ENCODE measurements at places on chromosomes 12 and 14.

DNA sequence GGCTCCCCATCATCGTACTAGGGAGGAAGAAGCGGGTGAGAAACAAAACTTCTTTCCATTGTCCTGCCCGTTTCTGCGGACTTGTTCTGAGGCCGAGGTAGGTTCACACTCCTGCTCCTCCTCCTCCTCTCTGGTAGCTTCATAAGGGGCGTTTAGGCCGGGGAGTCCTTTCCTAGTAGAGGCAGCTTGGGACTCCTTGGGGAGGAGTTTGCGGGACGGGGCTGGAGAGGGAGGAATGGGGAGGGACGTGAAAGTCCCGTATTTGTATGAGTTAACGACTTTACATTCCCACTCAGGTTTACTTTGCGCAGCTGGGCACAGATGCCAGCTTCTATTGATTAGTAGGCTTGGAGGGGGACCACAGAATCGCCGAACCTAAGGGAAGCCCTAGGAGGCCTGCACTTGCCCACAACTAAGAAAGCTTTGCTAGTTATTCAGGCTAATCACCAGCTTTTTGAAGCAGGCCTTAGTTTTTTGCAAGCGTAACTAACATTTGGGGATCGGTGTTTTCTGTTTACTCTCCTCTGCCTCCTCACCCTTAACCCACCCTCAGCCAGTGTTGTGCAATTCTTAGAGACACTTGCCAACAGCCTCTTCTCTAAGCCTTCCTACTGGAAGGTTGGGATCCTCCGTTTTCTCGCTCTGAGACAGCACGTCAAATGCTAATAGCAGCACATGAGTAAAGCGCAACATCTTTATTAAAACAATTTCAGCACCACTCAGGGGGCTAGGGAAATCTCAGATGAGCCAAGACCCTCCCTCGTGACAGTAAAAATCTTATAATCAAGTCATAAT, 499 bp downstream of the RNASE4 start:
- no peak for DNase-seq

- peak; percentile 70 for DNase-seq
Measured at GRCh38 chr14:98185036-98185435, 1087.0 kb downstream of the BCL11B start.

DNA sequence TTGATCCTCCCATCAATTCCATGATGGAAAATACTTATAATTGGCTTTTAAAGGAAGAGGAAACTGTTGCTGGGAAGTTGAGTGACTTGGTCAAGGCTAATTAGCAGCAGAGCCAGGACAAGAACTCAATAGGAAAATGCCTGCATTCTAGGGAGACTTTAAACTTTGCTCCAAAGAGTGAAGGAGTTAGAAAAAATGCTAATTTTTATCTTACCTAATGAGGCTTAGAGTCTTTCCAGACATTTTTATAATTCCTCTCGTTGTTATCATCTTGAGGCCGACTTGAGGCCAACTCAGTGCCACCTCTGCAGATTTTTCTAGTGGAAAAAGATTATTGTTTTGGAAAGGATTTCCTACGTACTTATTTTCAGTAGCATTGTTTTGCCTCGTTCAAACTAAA, 344.6 kb downstream of the ETNK1 start:
- DNase-seq = no peak

GRCh38 chr14:100134586-100134985, 24.9 kb downstream of the DEGS2 start:
- no peak for DNase-seq

DNA sequence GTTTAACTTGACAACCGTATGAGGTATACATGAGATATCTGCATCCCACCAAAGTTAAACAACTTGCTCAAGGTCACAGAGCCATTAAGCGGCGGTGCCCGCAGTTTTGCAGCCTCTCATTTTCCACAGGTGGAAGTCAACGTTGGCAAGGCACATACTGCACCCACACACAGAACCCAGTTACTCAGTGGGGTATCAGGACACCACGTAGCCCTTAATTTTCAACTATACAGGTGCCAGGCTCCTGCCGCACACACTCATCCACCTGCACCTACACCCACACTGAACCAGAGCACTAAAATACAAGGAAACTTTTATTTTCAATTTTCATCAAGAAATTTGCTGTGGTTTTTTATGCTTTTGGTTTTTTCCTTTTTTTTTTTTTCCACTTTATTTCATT, 1.7 kb upstream of the NOP2 start:
- DNase-seq = no peak

GRCh38 chr14:54567224-54567638, 303 bp downstream of the SAMD4A start:
- no peak for DNase-seq

DNA sequence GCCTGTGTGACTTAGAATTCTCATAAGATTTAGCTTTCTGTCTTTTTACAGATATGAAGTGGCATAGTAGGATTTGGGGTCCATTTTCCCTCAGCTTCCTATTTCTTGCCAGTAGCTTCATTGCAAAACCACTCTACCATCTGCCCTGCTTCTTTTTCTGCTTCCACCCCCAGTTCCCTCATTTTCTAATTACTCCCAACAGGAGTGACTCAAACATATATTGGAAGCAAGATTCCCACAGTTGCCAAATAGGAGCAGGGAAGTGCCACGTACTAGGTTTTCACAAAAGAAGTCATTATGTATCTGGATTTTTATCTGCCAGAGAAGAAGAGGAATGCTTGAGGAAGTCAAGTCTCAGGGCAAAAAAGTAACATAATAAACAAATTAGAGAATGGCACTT, 64.1 kb downstream of the ANO4 start:
- no peak for DNase-seq

DNA sequence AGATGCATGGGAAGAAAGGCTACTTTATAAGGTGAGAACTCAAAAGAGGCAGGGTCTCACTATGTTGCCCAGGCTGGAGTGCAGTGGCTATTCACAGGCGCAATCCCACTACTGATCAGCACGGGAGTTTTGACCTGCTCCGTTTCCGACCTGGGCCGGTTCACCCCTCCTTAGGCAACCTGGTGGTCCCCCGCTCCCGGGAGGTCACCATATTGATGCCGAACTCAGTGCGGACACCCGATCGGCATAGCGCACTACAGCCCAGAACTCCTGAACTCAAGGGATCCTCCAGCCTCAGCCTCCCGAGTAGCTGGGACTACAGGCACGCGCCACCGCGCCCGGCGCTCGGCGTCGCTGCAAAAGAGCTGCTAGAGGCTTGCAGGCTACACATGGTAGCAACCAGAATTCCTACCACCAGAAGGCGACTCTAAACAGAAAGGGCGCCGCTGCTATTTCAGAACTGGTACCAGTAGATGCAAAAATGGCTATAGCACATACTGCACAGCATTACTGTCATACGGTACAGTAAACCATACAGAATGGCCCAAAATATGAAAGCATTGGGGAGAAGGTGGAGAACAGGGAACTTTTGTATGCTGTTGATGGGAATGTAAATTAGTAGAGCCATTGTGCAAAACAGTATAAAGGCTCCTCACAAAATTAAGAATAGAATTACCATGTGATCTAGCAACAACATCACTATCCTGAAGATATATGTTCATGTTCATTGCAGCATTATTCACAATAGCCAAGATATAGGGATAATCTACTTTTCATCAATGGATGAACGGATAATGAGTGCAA, 1.2 kb upstream of the NEMF start:
- peak; percentile 82 for DNase-seq

DNA sequence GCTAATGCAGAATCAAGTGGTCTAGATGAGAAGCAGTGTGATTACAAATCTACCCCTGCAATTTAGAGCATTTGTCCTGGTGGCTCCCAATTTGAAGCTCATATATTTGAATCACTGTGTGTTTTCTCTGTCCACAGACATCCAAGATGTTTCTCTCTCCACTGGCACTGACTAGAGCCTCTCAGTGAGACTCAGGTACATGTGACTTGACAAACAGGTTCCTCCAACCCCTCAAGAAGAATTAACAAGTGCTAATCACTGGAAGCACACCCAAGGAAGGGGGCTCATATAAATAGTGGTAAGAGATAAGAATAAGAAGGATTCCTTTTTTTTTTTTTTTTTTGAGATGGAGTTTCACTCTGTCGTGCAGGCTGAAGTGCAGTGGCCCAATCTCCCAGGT, 20.5 kb downstream of the OR10G2 start:
- no peak for DNase-seq

DNA sequence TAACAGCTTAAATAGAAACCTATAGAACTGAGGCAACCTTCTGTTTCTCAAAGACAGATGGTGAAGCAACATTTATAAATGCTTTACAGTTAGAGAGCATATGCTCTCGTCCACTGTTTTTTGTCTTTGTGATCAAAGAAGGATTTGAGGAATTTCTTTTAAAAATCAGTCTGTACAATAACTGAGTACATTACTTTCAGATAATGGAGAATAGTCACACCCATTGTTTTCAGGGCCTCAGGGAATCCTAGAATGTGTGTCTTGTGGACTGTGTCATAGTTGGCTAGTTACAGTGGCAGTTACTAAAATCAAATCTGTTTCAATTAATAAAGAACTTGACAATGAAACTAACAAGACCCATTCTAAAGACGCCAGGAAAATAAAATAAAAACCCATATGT, 107.9 kb downstream of the PRKCH start:
- DNase-seq = no peak

DNA sequence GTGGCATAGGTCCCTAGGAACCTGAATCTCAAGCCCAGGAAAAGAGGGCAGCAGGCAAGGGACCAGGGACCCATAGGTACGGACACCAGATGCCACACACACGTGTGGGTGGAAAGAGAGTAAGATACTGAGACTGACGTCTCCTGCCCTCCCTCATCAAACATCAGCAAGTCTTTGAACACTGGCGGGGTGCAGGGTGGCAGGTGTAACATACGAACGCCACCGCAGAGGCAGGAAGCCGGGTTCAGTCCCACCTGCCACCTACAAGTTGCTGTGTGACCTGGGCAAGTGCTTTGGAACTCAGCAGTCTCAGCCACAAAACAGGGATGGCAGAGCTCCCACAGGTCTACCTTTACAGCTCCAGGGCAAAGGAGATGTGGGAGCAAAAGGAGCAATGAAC, 11.1 kb downstream of the ACTN1 start:
- no peak for DNase-seq

DNA sequence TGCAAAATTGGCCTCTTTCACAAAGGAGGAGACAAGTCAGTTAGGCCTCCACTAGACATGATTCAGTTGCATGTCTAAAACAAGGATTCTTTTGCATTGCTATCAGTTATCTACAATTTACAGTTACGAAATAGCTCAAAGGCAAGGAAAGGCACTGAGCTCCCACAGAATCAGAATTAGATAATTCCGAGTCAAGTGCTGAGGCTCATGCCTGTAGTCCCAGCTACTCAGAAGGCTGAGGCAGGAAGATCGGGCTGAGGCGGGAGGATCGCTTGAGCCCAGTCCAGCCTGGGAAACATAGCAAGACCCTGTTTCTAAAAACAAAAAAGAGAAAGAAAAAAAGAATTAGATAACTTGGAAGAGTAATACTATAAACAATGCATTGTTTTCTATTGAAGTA, 12.3 kb upstream of the RTRAF start:
- DNase-seq = no peak

DNA sequence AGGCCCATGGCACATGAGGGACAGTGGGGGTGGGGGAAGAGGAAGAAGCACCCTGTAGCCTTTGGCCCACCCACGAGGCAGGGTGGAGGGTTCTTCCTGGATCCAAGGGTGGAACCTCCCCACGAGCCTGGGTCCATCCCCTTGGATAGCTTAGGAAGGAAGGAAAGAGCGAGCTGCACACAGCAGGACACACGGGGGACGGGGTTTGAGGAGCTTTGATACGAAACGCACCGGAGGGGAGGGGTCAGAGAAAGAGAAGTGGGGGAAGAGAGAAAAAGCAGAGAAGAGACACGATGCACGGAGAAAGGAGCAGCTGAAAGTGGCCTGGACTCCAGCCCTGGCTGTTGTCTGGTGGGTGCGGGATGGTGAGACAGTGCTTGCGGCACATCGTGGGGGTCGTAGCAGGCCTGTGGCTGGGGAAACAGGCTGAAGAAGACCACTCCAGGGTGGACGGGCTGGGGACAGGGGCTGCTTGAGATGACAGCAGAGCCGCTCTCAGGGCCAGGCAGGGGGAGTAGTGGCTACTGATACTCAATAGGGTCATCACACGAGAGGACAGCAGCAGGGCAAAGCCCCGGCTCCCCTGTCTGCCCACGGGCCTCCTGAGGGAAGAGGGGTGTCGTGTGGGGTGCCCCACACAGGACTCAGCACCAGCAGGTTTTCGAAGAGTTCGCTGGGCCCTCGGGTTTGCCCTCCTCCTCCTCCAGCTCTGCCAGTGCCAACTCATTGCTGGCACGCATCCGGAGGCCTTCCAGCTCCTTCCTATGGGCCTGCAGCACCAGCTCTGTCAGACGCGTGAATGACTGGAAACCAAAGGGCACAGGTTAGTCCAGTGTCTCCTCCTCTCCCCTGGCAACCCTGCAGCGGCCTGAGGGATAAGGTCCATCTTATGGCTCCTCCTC, 5.4 kb upstream of the GPX2 start:
- peak; percentile 46 for DNase-seq

GRCh38 chr14:35883677-35884293, 57.6 kb downstream of the BRMS1L start:
- no peak for DNase-seq

DNA sequence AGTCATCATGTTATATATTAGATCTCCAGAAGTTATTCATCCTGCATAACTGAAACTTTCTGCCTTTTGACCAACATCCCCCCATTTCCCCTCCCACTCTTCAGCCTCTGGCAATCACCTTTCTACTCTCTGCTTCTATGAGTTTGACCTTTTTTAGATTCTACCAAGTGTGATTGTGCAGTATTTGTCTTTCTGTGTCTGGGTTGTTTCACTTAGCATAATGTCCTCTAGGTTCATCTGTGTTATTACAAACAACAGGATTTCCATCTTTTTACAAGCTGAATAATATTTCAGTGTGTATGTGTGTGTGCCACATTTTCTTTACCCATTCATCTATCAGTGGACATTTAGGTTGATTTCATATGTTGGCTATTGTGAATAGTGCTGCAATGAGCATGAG, 11.2 kb upstream of the WSCD2 start:
- no peak for DNase-seq

GRCh38 chr14:86196471-86196870, 666.5 kb downstream of the FLRT2 start:
- DNase-seq = no peak

GRCh38 chr12:10033783-10034545, 3.5 kb downstream of the CLEC9A start:
- no peak for DNase-seq
